ENCODE measurements at places on chromosomes 4 and X.

DNA sequence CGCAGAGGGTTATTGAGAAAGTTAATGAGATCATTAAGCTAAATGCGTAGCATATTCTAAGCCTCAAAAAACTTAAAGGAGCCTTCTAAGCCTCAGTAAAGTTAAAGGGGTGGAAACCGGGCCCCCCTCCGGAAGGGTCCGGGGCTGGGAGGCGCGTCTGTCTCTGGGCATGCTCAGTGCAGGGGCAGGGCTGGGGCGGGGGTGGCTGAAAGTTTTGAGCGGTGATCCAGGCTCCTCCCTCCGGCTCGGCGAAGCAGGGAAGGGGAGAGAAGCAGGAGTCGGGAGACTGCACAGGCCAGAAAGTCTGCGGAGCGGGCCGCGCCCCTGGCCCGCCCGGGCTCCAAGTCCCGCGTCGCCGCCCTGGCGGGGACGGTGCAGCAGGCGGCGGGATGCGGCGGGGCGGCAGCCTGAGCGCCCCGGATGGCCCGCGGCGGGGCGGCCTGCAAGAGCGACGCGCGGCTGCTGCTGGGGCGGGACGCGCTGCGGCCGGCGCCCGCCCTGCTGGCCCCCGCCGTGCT lies at the start of gene EVC:
Gene EVC (plus strand): TSS at position 241 of the 518 bp plus-strand sequence. CDS start 180 bp downstream, at position 421.
- DNase-seq: no peak

DNA sequence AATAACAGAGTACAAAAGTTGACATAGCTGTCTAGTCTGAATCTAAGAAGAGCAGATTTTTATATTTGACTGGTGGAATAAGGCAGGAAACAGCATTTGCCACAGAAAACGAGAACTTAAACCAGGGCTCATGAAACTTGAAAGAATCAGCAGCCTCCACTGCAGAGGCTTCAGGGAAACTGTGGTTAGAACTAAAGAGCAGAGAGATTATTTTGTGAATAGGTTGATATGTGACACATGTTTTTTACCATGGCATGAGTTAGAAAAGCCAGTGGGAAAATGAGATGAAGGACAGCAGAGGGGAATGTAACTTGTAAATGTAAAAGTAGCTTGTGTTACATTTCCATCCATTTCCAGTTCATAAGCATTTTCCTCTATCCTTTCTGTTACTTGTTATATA lies 63.7 kb upstream of the CAMK2D start:
- DNase-seq: no peak

- DNase-seq: no peak
These were observed 12.1 kb upstream of the PLAC1 start for GRCh38 chrX:134670134-134670924.

DNA sequence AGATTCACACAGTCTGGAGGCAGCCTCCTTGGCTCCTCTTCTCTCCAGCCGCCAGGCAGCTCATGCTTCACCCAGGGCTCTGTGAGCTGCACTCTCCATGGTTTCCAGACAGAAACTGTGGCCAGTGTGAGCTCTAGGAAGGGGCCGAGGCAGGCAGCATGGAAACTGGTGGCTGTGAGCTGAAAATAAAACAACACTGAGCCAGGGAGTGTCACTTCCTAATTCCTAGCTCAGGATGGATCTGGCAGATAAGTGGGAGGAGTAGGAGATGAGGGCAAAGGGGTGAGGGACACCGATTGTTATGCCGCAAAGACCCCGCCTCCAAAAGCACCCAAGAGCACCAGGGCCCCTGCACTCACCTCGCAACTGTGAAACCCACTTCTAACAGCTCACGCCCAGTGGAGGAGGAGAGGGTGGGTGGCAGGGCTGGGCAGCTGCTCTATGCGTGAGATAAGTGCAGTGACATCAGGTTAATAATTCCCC lies 69.8 kb downstream of the FHDC1 start:
- no peak for DNase-seq

GRCh38 chr4:67603310-67604028 lies 44.9 kb downstream of the STAP1 start:
- DNase-seq: no peak

All from T-helper 9 cell (primary cell).